ENCODE measurements at places on chromosomes 11 and 22. TPM values are rescaled to one million over a fixed set of nuclear protein-coding genes. Genes with fewer than 3 reads are reported as not detected.

CHRM4 gene
- 0.29 TPM for total RNA-seq

SMTN gene
- total RNA-seq, result 280 TPM

SLC5A4 gene
- total RNA-seq, result not detected

SSTR3 gene
- total RNA-seq, result not detected

MS4A2 gene
- total RNA-seq, result not detected

NXPE2 gene
- total RNA-seq, result 0.13 TPM

DNA sequence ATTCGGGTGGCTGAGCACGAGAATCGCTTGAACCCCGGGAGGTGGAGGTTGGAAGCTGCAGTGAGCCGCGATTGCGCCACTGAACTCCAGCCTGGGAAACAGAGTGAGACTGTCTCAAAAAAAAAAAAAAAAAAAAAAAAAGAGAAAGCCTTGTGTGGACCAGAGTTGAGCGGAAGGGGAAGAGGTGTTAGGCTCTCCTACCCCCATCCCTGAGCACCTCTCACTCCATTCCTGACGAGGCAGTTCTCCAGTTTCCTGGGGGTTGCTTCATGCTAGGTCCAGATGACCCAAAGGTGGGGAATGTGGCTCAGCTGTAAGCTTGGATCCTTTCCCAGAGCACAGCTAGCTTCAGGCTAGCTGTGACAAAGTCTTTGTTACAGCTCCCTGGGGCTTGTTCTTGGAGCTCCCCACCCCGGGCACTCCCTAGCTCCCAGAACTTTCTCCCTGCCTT lies 8.8 kb upstream of the DNAL4 start:
- DNase-seq, result peak; percentile 71

DNA sequence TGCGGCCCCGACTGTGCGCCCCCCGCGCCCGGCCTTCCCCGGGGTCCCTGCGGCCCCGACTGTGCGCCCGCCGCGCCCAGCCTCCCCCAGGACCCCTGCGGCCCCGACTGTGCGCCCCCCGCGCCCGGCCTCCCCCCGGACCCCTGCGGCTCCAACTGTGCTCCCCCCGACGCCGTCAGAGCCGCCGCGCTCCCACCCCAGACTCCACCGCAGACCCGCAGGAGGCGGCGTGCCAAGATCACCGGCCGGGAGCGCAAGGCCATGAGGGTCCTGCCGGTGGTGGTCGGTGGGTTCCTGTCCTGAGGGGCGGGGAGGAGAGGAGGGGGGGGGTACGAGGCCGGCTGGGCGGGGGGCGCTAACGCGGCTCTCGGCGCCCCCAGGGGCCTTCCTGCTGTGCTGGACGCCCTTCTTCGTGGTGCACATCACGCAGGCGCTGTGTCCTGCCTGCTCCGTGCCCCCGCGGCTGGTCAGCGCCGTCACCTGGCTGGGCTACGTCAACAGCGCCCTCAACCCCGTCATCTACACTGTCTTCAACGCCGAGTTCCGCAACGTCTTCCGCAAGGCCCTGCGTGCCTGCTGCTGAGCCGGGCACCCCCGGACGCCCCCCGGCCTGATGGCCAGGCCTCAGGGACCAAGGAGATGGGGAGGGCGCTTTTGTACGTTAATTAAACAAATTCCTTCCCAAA lies 3.1 kb downstream of the DRD4 start:
- DNase-seq, result no peak

DNA sequence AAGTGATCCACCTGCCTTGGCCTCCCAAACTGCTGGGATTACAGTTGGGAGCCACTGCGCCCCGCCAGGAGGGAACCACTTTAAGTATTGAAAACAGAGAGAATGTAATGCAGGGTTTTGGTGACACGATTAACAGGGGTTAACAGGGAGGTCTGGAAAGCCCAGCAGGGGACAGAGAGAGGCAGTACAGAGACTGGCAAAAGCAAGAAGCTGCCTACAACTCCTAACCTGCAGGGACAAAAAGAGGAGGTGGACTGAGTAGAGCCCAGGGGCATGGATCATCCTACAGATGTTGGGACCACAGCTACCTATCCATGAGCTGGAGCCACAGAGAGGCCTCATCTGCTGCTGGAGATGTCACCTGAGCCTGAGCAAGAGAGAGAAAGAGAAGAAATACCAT lies 1.7 kb upstream of the SPINDOC start:
- DNase-seq, result no peak

GRCh38 chr11:75342966-75343870 lies 8.2 kb downstream of the ARRB1 start:
- peak; percentile 61 for DNase-seq

GRCh38 chr11:44876906-44877305 lies 73.8 kb downstream of the TP53I11 start:
- no peak for DNase-seq

DNA sequence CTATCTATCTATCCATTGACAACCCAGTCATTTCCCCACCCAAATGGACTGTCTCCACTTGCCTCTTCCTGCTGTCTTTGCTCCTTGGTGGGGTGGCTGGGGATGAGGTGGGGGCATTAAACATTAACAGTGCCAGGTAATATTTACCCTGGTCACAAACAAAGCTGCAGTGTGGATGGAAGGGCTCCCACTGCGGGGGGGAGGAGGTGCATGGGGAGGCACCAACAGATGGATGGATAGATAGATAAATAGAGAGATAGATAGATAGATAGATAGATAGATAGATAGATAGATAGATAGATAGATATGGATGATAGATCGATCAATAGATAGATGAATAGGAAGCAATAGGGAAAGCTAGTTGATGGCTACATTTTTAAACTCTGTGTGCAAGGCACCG lies 2.3 kb upstream of the FXYD2 start:
- DNase-seq, result no peak

DNA sequence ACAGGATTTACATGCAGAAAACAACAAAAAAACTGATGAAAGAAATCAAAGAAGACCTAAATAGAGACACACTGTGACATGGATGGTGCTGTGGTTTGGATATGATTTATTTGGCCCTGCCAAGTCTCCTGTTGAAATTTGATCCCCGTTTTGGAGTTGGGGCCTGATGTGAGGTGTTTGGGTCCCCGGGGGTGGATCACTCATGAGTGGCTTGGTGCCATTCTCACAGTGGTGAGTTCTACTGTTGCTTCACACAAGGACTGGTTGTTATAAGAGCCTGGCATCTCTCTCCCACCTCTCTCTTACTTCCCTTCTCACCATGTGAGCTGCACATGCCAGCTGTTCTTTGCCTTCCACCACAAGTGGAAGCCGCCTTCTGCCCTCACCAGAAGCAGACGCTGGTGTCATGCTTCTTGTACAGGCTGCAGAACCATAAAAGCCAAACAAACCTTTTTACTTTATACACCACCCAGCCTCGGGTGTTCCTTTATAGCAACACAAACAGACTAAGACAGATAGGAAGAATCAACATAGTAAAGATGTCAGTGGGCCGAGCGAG lies 7.8 kb upstream of the RTL6 start:
- peak; percentile 51 for DNase-seq
